ENCODE measurements at places on chromosomes 1 and 21. TPM values are rescaled to one million over a fixed set of nuclear protein-coding genes. Genes with fewer than 3 reads are reported as not detected.

The KCNK2 gene
- not detected for polyA plus RNA-seq

The TNFAIP8L2 gene
- polyA plus RNA-seq: 104 TPM

The IVL gene
- not detected for polyA plus RNA-seq

The LCE1A gene
- not detected for polyA plus RNA-seq

The ATP6V0B gene
- polyA plus RNA-seq: 954 TPM

The SETD4 gene
- 4.3 TPM for polyA plus RNA-seq

The KIF14 gene
- polyA plus RNA-seq: 0.18 TPM

The CYP4A11 gene
- polyA plus RNA-seq: not detected

The FCRL6 gene
- 0.15 TPM for polyA plus RNA-seq

The KCNA2 gene
- not detected for polyA plus RNA-seq

The RNU1-1 gene
- polyA plus RNA-seq: not detected

The KCNE2 gene
- 0.27 TPM for polyA plus RNA-seq

The PRDM16 gene
- polyA plus RNA-seq: not detected

The HMCN1 gene
- polyA plus RNA-seq: not detected

The SYNJ1 gene
- polyA plus RNA-seq: 8.1 TPM

The SPOCD1 gene
- not detected for polyA plus RNA-seq
